ENCODE measurements at places on chromosomes 7 and 10.

- no peak for DNase-seq
Measured at GRCh38 chr10:26881600-26882331, 21.0 kb upstream of the ABI1 start.

- no peak for DNase-seq
Measured at GRCh38 chr7:15461576-15461975, 100.2 kb downstream of the AGMO start.

GRCh38 chr7:138796038-138796615 is 1.7 kb upstream of the TMEM213 start:
- no peak for DNase-seq

DNA sequence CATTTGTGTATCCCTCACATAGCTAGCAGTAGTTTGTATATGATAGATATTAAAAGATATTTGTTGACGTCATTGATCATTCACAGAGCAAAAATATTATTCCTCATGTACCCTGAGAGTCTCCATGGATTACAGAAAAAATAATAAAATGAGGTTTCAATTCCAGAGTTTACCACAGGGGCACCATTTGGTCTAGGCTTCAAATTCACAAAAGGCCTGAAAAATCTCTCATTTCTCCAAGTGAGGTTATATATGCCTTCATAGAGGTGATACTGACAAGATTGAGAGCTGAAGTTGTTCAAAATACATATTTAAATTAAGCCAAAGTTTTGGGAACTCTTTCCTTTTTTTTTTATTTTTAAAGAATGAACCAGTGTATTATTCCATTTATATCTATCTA is 52.7 kb downstream of the TMEM26 start:
- no peak for DNase-seq

DNA sequence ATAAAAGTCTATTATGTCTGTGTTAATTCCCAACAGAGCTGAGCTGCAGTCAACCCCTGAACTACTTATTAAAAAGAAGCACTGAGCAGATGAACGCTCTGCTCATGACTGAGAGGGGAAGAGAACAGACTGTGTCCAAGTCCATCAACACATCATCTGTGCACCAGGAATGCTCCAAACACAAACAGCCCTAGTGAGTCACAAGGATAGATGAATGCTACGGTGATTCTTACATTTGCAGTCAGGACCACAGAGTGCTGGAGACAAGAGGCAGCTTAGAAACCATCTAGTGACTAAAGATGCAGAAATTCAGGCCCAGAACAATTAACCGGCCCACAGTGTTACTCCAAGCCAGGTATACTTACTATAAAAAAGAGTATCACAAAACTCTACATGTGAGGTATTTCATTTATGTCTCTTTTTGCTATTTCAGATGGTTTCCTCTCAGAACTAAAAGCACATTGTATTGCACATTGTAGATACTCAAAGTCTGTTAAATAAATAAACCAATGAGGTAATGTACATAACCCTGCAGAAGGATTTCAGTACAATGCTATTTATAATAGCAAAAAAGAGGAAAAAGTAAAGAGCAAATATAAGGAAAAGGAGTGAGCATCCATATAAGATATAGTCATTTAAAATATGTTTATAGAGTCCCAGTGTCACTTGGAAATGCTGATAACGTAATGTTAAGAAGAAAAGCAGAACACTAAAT is 159.2 kb downstream of the KCNMA1 start:
- DNase-seq = no peak

All from stimulated activated naive CD8-positive, alpha-beta T cell treated with anti-CD3 and anti-CD28 coated beads, Interleukin-15, amount 100 ng/mL, for 72 hours (primary cell).